ENCODE measurements at places on chromosomes 3 and 15. TPM values are rescaled to one million over a fixed set of nuclear protein-coding genes. Genes with fewer than 3 reads are reported as not detected.
A peak's percentile ranks its signal among the peaks of the same experiment; 100 is the strongest.

DNA sequence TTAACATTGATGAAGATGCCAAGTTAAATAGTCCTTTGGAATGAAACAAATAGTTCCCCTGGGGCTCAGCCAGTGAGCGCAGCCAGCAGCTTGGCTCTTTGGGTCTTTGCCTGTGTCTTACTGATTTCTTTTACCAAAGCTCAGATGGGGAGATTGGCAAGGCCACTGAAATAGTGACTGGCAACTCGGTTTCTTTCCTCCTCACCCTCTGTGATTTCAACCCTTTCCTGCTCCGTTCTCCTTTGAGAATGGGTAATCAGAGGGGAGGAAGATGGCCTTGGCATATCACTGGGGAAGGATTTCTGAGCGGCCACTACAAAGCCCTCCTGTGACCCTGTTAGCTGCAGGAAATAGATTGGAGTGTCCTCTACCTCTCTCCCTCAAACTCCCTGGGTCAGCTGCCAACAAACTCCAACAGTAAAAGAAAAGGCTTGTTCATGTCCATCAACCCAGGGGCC, 337.1 kb upstream of the LRRFIP2 start:
- no peak for DNase-seq

GRCh38 chr3:15099364-15100098, 583 bp upstream of the RBSN start:
- no peak for DNase-seq

Gene MAN2C1
- total RNA-seq, result 111 TPM

DNA sequence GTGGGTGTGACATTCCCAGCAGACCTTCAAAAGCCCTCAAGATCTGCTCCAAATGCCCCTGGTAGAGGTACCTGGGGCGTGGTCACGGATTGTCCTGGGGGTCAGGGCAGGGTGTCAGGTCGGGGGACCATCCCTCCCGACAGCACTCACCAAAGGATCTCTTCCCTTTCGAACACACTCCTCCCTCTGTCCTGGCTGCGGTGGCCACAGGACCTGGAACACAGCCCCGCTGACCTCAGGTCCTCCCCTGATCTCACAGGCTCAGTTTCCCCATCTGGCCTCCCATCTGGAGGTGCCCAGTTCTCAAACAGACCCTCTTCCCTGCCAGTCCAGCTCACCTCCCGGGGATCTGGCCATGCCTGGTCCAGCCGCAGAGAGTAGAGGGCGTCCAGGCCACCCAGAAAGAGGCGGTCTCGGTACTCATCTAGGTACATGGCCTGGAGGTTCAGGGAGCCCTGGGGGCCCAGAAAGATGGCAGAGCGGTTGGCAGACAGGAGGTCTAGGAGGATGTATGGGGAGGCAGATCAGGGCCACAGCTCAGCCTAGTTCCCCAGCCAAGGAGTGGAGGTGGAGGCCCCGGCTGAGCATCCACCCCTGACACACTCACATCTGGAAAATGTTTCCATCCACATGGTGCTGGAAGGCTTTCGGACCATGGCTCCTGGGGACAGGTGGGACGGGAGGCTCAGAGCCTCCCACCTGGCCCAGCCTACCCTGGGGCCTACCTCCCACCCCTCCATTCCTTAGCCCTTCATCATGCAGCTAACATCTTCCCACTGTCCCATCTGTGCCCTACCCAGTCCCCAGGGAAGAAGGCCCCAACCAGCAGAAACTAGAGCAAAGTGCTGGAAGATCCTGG, 2.3 kb downstream of the SEMA3G start:
- no peak for DNase-seq

GRCh38 chr15:81311752-81312464, 12.0 kb downstream of the STARD5 start:
- DNase-seq, result peak; percentile 3

DNA sequence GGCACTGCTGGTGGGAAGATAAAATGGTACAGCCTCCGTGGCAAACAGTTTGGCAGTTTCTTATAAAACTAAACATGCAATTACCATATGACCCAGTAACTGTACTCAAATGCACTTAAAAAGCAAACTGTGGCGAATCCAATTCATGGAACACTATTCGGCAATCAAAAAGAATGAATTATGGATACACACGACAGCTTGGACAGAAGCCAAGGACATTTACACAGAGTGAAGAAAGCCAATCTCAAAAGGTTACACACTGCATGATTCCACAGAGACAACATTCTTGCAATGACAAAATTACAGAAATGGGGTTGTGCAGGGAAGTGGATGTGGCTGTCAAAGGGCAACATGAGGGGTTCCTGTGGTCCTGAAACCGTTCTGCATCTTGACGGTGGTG, 122.1 kb upstream of the IQSEC1 start:
- DNase-seq, result no peak

DNA sequence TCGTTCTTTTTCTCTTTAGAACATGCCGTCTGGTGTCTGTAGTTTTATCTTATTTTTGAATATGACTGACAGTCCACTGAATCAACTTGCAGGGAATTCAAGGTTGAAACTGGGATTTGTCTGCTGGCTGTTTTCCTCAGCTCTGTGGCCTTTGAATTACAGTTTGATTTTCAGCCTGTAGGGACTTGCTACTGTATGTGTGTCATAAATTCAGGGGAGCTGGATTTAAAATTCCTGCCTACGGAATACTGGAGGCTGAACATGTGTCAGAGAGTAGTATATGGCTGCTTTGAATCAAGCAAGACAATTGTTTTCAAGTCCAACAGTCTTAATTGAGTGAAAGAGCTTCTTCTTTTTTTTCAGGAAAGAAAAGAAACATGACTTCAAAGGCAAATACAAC, 33.9 kb downstream of the RARB start:
- no peak for DNase-seq

DNA sequence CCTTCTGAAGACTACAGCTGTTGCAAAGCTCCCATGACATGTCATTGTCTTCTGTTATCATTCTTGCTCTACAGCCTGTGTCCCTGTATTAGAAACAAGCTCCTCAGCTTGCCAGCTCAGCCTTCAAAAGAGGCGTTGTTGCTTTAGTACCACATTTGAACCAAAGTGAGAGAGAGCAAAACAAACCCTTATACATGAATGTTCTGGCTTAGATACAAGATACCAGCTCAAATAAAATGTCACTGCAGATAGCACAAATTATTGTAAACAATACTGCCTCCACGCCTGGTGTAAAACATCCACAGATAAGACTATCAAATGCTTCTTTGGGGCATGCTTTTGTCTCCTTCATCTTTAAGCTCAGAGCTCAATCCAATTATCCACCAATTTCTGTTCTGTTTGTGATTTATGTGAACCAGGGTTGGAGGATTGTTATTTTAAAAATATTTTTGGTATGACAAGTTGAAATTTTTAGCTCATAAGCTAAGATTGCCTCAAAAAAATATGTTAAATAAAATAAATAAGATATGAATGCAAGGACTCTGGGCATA, 403.6 kb upstream of the CDIN1 start:
- DNase-seq, result no peak

DNA sequence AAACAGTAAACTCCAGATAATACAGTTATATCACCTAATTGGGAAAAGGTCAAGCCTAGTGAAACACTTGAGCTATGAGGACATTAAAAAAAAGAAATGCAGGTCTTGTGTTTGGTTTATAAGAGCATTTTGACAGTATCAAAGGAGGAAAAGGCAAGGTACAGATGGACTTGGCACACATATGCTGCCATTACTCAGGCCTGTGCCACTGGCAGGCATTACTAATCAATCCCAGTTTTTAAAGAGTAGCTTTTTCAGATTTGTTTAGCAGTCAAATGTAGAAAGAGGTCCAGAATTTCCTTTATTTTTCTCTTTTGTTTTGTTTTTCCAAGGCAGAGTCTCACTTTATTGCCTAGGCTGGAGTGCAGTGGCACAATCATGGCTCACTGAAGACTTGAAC, 38.9 kb downstream of the MDFIC2 start:
- no peak for DNase-seq

GRCh38 chr15:77739591-77740378, 107.1 kb upstream of the LINGO1 start:
- no peak for DNase-seq

Gene PTX3
- 20.3 TPM for total RNA-seq

Gene SH2D7
- total RNA-seq, result not detected

- DNase-seq, result no peak
These were observed at the start of gene CTXND1 for GRCh38 chr15:80252121-80252518. TSS of gene CTXND1 (minus strand) at chr15:80252213. CDS start at chr15:80201949, 50,264 bp downstream.

Gene OXSM
- total RNA-seq, result 12.0 TPM

GRCh38 chr3:126456211-126456610, 19.5 kb downstream of the ZXDC start:
- DNase-seq, result no peak

Data from HFFc6 (cell line).